ENCODE measurements at places on chromosomes 7 and 10.

GRCh38 chr7:35792472-35792871 is 8.4 kb upstream of the SEPTIN7 start:
- no peak for DNase-seq

GRCh38 chr10:7700577-7701125 is 2.5 kb upstream of the ITIH2 start:
- DNase-seq, result no peak

DNA sequence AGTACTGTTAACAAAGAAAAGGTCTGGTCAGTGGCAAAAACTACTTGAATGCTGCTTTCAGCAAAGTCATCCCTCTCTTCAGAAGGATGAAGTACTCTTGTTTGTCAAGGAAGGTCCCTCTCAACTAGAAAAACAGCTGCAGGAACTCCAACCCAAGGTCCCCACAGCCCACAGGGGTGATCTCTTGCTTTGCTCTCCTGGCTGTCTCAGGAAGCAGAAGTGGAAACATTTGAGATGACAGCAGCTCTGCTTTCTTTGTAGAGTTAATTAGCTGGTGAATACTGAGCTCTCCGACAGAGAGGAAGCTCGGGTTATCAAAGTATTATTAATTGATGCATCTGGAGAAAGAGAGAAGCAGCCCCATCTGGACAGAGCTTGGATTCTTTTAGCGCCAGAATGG is 25.4 kb upstream of the LRGUK start:
- no peak for DNase-seq

- no peak for DNase-seq
Measured at GRCh38 chr7:93228302-93228701, 2.0 kb upstream of the HEPACAM2 start.

- DNase-seq, result no peak
Measured at GRCh38 chr10:86447432-86447831, 74.2 kb downstream of the WAPL start.

DNA sequence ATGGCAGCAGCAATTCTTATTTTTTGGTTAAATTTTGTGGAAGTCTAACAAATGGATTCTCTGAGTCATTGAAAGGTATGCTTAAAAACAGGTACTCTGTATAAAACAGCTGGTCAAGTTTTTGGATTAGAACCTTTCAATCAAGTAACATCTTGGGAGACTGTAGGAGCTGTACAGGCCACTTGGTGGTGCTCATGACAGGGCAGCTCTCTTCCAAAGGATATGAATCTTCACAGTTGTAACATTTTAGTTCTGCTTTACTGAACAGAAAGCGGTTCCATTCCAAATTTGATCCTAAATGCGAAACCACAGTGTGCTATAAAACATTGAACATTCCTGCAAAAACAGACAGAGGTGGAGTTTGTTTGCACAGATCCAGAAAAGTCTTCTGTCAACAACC is 44.5 kb upstream of the AGR3 start:
- no peak for DNase-seq

GRCh38 chr10:78771260-78771659 is 297.5 kb upstream of the ZMIZ1 start:
- no peak for DNase-seq

DNA sequence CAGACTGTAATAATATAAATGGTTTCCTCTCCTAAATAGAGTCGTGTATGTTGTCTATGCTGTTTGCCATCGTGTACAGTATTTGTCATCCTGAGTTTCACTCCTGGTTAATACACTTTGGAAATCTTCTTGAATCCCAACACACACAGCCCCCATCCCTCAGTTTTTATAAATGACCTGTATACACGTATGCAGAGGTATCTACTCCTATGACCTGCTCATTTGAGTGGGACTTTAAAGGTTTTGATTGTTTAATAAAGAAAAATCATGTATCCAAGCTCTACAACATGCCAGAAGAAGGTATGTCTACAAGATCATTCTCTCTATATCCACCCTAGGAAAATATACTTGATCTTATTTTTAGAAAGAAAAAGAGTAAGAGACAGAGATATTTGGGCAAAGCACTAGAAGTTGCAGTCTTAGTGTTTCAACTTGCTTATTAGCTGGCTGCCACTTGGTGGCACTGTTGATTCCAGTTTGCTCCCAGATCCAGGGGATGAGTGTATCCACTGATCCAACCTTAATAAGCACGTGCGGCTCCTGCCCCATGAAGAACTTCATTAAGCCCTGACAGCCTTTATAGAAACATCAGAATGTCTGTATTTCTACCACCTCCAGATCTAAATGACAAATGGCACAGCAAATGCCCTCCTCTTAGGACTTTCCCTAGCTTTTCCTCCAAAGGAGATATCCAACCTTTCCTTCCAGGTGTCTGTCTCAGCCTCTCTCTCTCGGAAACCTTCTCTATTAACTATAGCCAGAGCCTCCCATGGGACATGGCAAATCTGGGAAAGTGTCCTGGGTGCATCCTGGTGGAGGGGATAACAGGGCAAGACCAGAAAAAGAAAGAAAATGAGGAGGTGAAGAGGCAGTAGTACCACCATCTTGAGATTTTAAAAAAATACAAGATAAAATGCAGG is 181.6 kb upstream of the NEBL start:
- DNase-seq, result peak; percentile 1

DNA sequence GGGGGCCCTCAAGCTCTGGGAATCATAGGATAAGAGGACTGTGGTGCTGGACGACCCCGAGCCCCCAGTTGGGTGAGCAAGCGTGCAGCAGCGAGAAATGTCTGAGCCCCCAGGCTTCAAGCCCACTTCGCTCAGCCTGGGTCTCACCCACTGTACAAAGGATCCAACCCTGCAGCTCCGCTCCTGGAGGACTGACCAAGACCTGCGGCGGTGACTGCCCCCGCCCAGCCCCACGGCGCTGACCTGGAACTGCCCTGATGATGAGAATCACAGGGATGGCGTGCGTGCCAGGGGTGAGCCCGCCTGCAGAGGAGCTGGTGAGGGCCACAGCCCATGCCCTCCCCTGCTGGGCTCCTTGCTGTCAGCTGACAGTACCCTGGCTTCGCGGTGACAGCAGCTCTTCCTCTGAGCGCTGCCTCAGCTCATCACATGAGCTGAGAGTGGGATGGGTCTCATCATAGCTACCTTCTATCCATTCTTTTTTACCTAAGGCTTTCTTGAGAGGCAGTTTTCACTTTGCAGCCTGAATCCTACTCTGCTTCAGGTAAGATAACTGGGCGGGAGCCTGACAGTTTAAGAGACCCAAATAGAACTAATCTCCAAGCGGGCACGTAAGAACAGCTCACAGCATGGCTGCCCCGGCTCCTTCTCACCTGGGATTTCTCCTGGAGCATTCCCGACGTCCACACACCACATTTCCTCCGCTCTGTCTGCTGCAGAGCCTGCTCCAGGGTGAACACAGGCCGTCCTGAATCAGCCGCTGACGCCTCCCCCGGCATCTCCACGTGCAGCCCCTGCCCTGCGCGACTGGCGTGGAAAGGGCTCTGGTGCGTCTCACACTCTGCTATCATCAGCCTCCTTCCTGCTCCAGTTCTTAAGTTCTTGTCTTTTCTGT is 329.9 kb downstream of the PTPRN2 start:
- no peak for DNase-seq

- DNase-seq, result no peak
Measured at GRCh38 chr7:920351-921070, 34.0 kb downstream of the ADAP1 start.

DNA sequence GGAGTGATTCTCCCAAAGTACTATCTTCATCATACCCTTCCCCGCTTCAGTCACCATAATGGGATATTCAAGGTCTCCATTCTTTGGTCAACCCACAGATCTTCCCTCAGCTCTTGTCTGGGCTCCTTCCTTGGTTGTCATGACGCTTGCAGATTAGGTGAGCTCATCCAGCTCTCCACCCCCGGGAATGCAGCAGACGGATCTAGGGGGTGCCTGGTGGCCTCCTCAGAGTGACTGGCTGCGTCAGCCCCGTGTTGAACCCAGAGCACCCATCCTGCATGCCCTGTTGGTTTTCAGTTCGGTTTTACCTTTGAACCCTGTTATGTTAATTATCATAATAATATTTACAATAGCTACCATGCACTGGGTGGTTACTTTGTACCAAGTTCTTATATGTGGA is 6.4 kb downstream of the NEURL1 start:
- DNase-seq, result no peak

- DNase-seq, result no peak
Measured at GRCh38 chr7:143216151-143216550, 5.7 kb upstream of the TAS2R40 start.

DNA sequence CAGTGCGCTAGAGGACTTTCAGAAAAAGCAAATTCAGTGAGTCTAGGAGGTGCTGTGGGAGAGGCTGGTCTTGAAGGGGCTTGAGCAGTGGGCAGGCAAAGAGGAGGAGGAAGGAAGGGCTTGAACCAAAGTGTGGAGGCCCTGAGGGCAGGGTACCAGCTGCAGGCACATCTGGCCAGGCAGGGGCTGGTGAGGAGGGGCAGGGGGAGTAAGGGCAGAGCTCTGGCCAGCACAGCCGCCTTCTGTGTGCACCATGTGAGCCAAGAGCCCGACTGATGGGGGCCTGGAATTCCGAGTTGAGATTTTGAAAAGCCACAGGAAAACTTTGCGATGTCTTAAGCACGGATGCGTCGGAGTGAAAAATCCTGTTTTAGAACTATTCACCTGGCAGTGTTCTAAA is 74.5 kb downstream of the PRPF18 start:
- DNase-seq, result no peak

DNA sequence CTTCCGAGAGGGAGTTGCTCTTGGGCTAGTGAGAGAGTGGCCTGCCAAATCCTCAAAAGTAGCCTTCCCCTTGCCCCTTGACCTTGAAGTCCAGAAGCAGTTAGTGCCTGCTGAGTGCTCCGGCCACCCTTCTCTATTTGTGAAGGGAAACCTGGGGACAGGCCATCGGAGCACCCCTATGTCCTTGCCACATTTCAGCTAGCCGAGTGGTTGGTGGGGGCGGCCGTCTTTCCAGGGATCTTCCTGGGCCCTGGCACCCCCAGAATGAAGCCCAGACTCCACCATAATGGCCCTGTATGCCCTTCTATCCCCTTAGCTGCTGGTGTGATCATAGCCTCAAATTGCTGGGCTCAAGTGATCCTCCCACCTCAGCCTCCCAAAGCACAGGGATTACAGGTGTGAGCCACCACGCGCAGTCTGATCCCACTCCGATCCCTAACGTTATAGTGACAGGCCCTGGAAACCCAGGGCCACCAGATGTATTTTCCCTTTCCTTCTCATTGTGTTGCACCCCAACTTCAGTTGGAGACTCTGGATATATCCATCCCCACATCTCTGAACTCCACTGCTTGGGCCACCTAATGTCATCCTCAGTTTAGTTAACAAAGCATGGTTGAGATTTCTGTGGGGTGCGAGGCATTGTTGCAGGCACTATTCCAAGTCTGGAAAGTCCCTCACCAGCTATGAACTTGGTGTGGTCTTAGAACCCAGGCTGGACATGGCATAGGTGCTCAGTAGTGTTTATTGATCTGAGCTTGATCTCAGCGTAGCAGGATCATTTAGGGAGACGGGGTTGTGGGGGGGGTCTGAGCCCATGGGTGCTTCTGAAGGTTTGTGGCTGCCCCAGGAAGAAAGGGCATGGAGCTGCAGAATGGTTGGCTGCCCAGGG is 1.6 kb downstream of the TSPAN14 start:
- DNase-seq, result no peak

DNA sequence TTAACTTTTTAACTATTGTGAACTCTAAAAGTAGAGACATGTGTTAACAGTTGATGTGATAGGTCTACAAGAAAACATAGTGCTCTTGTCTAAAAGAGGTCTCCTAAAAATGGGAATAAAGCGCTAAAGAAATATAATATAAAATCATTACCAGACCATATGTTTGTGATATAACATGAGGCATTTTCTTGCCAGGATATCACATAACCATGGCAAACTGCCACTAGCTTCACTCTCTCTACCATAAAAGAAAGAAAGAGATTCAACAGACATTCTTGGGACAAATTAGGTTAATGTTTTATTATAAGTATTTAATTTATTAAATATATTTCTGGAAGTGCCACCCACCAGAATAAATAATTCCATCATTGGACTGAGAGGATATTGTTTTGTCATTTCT is 115.0 kb downstream of the TMEM26 start:
- DNase-seq, result no peak

- no peak for DNase-seq
Measured at GRCh38 chr7:18517646-18518045, 22.1 kb downstream of the HDAC9 start.

GRCh38 chr10:75042292-75042974 is 69.0 kb upstream of the SAMD8 start:
- no peak for DNase-seq

Data from stimulated activated naive B cell treated with anti-CD40 and anti-IgM and Interleukin-4, amounts not matched to agents 10 μg/mL and 1 μg/mL and 100 μg/mL, for 72 hours (primary cell).